Hepatocyte (in vitro differentiated cells): ENCODE measurements at places on chromosomes 3 and 15.

DNA sequence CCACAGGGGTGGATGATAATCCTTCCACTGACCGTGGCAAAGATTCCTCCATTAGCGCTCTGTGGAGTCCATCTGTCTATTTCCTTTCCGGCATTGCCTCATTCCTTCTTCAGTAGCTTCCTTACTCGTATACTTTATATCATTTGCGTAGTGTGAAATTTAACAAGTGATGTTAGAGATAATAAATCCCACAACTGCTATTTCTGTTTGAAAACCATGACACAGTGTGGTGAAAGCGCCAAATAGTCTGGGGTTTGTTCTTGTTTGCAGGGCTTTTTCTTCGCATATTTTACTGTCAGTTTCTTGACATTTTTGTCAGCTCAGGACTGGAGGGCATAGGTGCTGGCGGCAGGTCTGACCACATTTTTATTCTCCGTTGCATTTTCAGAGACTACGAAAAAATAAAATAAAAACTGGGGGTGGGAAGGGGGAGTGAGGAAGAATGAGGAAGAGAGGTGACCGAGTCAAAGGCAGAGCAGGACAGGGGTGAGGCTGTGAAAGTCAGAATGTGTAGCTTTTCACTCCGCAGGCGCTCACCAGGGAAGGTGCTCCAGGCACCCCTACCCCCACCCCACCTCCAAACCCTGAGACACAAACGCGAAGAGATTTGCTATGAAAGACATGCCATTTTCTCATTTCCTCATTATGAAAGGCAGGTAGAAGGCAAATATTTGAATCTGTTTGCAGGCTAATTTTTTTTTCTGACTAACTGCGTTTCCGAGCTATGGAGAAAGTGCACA, 965.0 kb downstream of the MCTP2 start:
- peak; percentile 14 for DNase-seq

GRCh38 chr15:26697913-26698312, 75.0 kb downstream of the GABRB3 start:
- DNase-seq: no peak

- no peak for DNase-seq
Observed at GRCh38 chr15:83477172-83477807, 30.1 kb downstream of the SH3GL3 start.

GRCh38 chr15:99143242-99143641, 38.4 kb downstream of the SYNM start:
- DNase-seq: no peak

GRCh38 chr3:42164656-42165055, 73.5 kb downstream of the TRAK1 start:
- no peak for DNase-seq

- DNase-seq: no peak
Observed at GRCh38 chr3:9779075-9779593, 9.4 kb upstream of the CAMK1 start.

- DNase-seq: no peak
Observed at GRCh38 chr3:101311676-101312075, 8.7 kb downstream of the IMPG2 start.

- DNase-seq: no peak
Observed at GRCh38 chr3:117735481-117736101, 1026.0 kb downstream of the TUSC7 start.

DNA sequence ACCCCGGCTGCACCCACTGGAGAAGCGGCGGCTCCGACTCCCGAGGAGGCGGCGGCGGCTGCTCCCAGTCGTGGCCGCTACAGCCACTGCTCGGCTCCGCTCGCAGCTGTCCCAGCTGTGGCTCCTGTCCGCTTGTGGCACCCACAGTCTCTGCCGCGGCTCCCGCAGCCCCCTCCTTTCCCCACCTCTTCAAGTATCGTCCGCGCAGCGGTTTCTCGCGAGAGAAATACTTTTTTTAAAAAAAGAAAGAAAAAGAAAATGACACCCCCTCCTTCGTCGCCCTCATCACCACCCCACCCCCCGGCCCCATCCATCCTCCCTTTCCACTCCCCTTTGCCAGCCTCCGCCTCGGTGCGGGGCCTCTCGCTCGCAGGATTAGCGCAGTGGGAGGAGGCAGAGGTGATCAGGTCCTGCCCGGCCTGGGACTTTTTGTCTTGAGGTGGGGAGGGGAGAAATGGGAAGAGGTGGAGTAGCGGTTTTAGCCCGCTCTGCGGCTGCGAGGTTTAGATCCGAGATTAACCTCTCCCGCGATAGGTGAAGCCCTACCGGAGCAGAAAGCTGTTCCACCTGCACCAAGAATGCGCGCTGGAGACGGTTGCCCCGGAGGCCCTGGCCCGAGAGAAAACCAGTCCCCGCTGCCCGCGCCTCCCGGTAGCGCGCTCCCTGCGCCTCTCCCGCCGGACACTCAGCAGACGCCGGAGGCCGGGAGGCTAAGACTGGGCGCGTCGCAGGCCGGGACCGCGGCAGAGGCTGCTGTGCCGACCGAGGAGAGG, at the start of gene FBN1:
Gene FBN1 (minus strand): TSS at position 152 of the 773 bp plus-strand sequence. CDS start 940 bp downstream, outside the sequence.
- peak; percentile 84 for DNase-seq

GRCh38 chr3:24199775-24200247, 254.7 kb downstream of the NR1D2 start:
- no peak for DNase-seq

DNA sequence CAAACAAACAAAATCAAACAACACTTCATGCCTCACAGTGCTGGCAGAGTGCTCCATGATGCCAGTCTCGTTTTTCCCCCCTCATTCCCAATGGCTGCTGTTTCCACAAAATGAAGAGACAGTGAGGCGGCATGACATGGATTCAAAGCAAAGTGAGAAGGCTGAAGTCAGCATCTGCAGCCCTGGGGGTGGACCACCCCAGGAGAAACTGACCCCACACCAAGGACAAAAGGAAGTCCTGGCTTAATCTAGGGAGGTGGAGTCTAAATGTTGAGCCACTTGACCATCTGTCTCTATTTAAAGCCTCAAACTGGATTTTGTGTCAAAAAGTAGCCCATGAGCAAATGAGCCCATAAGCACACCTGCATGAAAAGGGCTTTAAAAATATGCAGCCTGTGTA, 151.2 kb upstream of the RORA start:
- DNase-seq: no peak

DNA sequence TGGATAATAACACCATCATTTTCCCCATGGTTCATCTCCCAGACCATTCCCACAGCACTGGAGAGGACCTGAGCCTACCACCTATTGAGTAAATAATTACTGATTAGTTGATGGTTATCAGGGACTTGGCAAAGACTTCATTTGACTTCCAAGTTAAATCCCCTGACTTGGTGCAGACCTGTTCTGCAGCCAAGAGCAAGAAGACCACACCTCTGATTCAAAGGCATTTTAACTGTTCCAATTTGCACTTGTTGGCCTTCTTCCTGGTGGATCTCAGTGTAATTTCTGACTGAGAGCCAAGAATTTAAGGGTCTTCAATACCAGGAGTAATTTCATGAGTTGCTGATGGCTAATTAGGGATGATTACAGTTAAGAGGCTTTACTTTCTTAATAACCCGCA, 24.0 kb downstream of the THSD4 start:
- DNase-seq: no peak

DNA sequence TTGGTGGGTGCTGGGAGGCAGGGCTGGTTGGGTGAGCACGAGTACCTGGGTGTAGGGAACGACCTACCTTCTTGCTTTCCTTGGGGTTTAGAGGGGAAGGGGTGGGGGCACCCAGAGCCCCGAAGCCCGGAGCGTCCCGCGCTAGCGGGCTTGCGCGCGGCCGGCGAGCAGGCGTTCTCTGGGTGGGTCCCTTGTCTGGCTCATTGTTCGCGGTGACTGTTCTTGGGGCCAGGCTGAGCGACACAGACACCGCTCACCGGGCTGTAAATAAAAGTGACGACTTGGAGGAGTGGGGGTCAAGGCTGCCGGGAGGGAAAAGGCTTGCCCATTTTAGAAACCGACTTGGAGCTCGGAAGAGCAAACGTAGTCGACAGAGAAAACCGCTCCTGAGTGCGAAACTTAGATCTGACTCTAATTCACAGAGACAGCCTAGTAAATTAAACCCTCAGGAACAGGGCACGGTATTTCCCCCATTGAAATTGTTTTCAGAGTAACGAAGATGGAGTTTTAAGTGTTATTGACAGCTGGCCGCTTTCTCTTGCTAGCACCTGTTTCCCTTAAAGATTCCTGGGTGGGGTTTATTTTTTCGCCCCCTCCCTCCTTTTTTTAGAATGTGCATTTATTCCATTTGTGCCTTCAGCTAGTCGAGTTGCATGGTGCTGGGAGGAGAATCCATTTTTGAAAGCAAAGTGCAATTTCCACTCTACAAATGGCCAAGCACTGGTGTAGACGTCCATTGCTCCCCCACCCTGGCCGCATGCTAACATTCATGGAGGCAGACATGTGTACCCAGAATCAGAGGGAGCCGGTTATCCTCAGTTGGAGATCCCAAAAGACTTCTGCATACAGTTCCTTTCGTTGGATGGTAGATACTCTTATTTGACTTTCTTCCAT, 532.1 kb upstream of the SEMA6D start:
- DNase-seq: peak; percentile 16

DNA sequence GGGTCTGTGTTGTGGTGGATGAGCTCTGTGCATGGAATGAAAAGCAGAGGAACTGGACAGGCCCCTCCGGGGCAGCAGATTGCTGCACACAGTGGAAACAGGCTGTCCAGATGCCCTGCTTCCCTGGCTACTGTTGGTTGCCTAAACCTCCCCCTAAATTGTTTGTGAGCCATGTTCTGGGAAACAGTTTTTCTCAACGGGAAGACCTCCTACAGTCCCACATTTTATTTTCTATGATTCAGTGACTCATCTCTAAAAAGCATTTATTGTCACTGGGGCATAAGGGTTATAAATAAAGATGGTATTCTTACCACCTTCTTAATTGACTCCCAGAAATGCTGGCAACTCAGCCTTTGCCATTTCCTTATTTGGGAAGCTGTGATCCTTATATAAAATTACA, 20.3 kb upstream of the PTPN9 start:
- no peak for DNase-seq

DNA sequence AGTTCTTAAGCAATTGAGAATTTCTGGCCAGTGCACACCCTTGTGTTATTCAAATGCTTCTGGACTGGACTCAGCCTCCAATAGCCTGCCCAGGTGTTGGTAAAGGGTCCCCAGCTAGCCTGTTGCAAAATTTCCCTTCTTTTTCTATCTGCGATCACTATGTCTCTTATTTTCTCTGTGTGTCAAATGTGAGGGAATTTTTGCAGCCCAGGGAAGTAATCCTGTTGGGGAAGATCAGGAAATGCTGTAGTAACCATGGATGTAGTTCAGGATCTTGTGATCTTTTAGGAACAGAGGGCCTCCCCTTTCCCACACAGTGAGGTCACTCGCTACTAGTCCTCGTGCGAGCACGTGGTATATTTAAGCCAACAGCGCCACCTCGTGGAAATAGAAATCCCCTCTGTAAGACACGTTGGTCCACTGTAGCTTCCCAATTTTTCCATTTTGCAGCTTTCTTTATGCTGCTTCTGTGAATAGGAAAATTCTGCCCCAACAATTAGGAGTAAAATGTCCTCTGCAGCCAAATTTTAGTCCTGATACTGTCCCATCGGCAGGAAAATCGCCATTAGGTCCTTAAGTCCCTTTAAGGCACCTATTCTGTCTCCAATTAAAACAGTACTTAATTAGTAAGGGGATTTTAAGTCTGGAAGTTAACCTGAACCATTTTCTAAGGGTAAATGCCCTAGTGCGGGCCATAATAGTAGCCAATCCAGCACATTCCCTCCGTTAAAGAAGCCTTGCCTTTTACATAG, 4.0 kb upstream of the SMCO1 start:
- peak; percentile 46 for DNase-seq

- DNase-seq: no peak
Observed at GRCh38 chr3:37217098-37217849, 42.9 kb upstream of the LRRFIP2 start.

- DNase-seq: no peak
Observed at GRCh38 chr15:59177317-59177660, 29.4 kb upstream of the LDHAL6B start.

DNA sequence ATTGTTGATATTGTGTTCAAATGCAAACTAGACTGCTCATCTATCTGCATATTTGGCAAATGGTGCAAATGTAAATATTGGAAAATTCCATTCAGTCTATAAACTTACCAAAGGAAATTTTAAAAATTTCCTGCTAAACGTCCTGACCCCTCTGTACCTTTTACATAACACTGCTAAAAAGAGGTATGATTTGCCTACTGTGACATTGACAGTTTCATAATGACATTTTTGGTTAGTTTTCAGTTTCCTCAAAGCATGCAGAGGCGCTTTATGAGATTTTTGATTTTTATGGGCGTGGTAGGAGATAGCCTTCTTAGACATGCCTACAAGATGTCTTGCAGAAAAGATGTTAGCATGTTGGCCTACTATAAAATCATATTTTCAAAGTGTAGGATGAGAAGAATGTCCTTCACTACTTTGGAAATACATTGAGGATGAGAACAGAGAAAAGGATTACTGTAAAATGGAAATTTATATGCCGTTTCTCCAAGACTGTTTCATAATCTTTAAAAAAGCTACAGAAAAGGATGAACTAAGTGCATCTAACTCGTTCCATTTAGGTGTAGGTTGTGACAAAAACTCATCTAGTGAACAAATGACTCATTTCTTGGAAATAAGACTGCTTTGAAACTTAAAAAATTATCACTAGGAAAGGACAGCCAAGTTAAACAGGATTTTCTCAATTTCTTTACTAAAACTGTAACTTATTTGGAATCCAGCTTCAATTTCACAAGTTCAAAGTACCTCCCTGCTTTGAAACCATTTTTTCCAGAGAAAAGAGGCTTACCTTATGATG, 14.5 kb upstream of the ISLR start:
- DNase-seq: no peak

DNA sequence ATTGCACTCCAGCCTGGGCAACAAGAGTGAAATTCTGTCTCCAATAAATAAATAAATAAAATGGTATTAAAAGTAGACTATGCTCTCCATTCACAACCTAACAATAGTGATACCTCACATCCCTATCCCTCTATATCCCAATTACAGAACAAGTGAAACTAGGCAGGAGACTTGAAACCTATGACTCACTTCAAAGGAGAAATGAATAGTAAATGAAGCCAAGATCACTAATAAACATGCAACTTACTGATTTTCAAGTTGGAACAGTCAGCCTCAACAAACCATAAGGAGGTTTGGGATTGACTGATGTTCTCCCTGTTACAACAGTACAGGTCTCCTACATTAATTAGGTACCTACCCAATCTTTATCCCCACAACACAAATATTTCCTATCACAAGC, 103.4 kb downstream of the GSK3B start:
- no peak for DNase-seq
